Activated naive CD8-positive, alpha-beta T cell treated with anti-CD3 and anti-CD28 coated beads, Interleukin-2, amount 10 ng/mL, durations not matched to agents 7 days and 5 days (primary cell): ENCODE measurements at places on chromosomes 4 and X.

- no peak for DNase-seq
Observed at GRCh38 chrX:7444967-7445366, 297.0 kb upstream of the PUDP start.

DNA sequence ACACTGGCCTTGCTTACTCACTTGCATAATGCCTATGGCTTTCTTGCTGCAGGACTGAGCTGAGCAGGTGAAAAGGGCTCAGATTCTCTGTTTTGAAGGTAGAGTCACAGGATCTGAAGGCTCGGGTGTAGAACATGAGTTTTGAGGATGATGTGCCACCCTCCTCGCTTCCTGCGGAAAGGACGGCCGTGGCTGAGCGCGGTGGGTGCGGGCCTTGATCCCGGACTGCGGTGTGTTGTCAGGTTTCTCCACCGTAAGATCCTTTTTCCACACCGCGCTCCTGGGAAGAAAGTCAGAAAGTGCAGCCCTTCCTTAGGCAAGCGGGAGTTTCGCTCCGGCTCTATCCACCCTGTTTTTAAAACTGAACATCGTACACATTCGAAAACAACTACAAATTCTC is 36.2 kb downstream of the ZFP42 start:
- DNase-seq, result no peak

DNA sequence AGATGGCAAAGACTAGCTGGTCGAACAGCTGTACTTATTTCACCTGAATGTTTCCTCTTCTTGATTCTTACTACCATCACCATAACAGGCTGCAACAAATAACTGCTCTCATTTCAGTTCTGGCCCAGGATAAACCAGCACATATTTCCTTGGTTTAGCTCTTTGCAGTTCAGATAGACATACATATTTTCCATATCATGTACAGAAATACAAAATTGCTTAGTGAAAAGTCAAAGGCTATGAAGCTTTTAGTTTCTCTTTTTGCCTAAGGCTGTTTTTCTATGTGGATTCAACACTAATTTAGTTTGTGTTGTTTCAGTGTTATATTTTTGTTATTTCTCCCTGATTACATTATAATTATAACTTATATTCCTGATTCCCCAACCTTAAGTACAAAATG is 103.6 kb upstream of the BMP3 start:
- no peak for DNase-seq

DNA sequence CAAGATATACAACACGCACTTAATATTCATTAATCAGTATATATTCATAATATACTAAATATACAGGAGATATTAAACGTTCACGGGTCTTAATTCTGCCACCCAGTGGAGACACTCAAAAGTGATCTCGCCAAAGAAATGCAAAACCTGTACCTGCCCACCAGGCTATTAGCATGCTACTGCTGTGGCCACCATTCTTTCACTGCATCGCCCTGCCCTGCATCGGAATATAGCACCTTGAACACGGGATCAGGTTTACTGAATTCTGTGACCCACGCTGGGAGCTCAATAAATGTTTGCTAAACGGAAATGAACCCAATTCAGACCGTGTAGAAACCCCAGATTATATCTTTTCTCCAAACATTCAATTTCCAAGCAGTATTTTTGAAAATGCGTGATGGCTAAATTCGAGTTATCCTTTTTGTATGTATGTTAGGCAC is 840 bp upstream of the CLCN3 start:
- DNase-seq, result peak; percentile 46

DNA sequence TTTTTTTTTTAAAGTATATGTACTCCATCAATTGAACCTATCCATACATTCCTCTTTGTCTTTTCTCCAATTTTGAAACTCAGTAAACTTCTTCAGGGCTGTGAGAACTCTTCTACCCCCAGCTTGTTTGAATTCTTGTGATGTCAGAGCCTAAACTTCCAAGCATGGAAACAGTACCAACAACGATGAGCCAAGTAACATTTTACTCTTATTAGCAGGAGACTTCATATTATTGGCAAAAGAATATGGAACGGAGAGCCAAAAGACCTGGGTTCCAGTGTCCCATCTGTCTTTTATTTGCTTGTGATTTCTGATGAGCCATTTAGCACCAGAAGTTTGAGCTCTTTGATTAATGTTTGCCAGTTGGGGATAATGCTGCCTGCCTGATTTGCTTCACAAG is 5.3 kb downstream of the DIAPH2 start:
- no peak for DNase-seq

DNA sequence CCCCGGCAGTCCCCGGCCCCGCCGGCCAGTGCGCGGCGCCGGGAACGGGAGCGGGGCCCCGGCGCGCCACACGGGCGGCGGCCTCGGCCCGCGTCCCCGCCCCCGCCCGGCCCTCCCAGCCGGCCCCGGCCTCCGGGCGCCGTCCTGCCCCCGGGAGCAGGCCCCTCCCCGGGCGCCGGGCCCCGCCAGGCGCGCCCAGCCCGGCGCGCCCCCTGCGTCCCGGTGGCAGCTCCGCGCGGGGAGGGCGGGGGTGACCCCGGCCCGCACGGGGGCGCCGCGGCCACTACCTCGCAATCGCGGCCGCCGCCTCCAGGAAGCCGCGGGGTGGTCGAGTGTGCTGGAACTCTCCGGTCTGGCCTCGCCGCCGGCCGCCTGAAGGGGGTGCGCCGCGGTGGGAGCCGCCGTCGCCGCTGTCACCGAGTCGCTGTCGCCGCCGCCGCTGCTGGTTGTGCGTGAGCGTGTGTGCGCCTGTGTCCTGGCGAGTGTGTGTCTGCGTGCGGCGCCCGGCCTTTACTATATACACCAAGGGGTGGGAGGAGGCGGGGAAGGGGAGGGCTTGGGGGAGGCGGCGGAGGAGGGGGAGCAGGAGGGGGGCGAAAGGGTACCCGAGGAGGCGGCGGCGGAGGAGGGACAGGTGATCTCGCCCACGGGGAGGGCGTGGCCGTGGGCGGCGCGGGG is at the start of gene RAI2:
TSS of gene RAI2 (minus strand) at position 488 of the 678 bp plus-strand sequence. CDS start 59,288 bp downstream, outside the sequence.
- peak; percentile 28 for DNase-seq

DNA sequence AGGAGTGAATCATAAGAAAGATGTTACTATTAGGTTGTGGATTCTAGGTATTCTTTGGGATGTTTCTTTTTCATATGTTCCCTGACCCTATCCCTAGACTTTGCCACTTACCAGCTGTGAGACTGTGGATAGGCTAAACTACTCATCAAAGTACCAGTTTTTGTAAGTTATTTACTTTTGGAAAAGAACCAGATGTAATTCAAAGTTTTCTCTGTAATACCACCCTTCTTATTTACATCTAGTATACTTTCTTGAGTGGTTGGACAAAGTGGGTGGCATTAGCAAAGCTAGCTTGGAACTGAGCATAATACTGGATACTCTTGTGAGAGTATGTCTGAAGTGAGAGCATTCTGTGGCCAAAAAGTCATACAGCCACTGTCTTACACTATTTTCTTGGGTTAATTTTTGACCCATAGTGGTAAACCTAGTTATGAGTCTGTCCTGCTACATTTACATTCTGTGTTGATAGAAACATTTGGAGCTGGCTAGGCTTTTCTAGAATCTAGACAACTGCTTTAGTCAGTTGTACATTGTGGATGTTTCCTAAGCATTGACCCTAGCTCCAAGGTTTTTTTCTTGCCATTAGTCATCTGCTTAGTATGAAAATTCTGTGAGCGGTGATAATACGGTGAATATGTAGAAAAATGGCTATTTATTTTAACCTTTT is 41.7 kb downstream of the KDM6A start:
- DNase-seq, result no peak

DNA sequence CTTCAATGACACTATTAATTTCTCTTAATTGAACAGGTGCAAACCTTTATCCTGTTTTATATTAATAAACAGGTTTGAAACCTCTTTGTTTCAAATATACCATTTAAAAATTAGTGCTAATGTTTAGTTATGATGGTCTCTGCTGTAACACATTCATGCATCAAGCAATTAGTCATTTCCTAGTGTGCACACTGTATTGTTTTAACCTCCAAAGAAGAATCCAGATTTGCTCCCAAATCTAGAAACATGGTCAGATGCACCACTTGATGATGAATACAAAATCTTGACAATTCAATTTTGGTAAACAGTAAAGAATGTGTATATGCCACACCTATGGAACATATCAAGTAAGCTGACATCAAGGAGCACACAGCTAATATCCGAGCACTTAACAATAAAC is 157.1 kb downstream of the TRIML1 start:
- DNase-seq, result no peak

DNA sequence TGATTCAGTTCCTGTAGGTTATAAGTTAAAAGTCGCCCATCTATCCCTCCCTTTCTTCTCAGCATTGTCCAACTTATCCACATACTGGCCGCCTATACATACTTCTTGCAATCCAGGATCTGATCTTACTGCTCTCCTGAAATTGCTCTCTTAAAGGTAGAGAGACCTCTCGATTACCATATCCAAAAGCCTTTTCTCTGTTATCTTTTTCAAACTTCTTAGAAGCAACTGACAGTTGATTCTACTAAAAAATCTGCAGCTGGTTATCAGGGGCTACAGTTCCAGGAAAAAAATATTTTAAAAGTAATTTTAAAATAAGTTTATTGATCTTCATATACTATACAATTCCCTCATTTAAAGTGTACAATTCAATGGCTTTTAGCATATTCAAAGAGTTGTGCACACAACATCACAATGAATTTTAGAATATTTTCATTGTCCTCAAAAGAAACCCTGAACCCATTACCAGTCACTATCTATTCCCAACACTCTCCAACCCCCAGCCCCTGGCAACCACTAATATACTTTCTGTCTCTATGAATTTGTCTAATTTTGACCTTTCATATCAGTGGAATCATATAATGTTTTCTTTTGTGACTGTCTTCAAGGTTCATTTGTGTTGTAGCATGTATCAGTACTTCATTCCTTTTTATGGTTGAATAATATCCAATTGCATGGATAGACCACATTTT is 102.0 kb downstream of the HDAC8 start:
- no peak for DNase-seq

DNA sequence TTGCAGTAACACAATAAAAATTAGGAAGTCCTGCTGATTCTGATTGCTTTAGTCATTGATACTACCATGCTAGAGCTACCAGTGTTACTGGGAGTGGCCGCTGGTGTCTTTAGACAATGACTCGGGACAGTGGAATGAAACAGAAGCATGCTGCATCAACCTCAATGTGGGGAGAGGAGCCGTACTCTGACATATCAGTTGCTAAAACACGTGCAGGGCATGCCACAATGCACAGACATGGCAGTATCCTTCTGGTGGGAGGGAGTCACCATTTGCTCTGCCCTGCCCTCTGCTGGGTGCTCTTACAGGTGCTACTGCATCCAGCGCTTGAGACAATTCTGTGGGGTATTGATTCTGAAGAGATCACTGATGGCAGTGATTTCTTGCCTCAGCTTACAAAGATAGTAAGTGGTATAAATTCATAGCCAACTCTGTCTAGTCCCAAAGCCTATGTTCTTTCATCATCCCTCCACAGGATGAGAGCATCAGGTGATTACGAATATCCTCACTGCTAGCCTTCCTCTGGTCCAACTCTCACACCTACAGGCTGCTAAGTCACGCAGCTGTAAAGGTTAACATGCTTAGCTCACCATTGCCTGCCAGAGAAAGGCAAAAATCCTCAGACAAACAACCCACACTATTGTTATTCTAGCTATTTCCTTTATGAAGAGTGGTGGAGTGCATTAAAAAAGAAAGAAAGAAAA is 43.7 kb downstream of the NSG1 start:
- DNase-seq, result peak; percentile 64

GRCh38 chrX:124986284-124986683 is 333.4 kb upstream of the TEX13C start:
- no peak for DNase-seq

DNA sequence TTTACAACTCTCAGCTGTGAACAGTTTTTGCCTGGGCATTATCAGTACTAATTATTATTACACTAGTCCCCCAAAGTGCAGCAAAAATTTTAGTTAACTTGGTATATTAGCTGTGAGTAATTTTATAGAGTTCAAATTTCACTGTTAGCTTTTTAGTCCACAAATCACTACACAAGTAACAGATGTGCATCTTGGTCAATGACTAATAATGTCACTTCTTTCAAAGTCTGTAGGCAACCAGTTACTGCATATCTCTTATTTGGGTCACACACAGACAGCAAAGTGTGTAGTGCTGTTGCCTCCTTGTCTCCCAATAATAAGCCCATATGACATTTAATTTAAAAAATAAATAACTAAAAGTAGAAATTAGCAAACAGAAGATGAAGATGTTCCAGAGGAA is 159.9 kb downstream of the SCFD2 start:
- no peak for DNase-seq

DNA sequence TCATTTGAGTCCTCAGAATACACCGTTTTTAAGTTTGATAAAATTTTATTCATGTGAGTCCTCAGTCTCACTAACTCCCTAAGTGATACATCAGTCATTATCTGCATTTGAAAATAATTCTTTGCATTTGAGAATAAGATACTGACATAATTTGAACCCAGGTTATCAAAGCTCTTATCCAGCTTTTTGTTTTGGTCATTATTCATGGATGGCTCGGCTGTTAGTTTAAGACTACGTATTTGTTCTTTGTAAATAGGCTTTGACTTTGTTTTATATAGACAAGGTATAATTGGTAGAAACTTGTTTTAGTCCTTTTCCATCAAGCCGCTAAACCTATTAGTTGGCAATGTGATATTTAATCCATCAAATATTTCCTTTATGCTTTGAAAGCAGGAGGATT is 7.9 kb downstream of the SPRY1 start:
- DNase-seq, result no peak

DNA sequence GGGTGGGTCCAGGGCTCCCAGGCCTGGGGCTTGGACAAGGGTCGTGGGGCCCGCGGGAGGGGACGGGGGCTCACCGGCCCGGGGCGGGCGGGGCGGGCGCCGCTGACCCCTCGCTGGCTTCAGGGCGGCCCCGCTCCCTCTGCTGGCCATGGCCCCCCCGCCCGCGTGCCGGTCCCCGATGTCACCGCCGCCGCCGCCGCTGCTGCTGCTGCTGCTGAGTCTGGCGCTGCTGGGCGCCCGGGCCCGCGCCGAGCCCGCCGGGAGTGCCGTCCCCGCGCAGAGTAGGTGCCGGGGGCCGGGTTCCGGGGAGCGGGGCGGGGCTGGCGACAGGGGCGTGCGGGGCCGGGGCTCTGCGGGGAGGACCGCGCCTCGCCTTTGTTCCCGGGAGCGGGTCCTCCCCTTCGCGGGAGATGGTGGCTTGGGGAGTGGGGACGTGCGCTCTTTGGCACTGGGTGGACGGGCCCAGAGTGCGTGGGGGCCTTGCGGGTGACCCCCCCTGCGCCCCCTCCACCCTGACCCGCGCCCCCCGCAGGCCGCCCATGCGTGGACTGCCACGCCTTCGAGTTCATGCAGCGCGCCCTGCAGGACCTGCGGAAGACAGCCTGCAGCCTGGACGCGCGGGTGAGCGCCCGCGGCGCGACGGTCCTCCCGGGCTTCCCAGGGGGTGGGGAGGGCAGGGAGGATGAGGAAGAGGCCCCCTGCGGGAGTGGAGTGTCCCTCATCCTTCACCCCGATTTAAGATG is 16.8 kb upstream of the NAT8L start:
- DNase-seq, result peak; percentile 71

- no peak for DNase-seq
Observed at GRCh38 chrX:69107231-69107739, 58.0 kb downstream of the PJA1 start.

- no peak for DNase-seq
Observed at GRCh38 chr4:15547392-15547791, 77.7 kb downstream of the CC2D2A start.

GRCh38 chrX:136203951-136204350 is 47.2 kb downstream of the MAP7D3 start:
- DNase-seq, result no peak

- DNase-seq, result no peak
Observed at GRCh38 chr4:5933116-5933515, 40.2 kb upstream of the CRMP1 start.
